ENCODE measurements at places on chromosomes 3 and 15. TPM values are rescaled to one million over a fixed set of nuclear protein-coding genes. Genes with fewer than 3 reads are reported as not detected.
A peak's percentile ranks its signal among the peaks of the same experiment; 100 is the strongest.

DNA sequence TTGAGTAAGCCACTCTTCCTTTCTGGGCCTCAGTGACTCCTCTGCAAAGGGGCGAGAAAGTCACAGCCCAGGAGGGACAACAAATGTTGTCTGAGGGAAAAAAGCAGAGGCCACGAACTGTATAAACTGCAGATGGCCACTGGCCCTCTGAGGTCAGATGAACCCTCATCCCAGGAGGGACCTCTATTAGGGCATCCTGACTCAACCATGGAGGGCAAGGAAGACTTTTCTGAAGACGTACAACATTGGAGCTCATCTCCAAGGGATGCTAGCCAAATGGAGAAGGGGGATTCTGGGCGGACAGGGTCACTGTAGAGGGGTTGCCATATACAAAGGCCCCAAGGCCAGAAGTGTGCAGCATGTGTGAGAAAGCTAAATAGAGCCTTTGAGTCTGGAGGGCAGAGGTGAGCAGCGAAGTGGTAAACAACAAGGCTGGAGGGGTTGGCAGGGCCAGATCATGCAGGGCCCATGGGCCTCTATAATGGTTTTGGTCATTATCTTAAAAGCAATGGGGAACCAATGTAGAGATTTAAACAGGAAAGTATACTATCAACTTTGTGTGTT lies 16.7 kb downstream of the GRAMD2A start:
- no peak for DNase-seq

- DNase-seq: no peak
Measured at GRCh38 chr3:18208856-18209255, 216.3 kb downstream of the SATB1 start.

DNA sequence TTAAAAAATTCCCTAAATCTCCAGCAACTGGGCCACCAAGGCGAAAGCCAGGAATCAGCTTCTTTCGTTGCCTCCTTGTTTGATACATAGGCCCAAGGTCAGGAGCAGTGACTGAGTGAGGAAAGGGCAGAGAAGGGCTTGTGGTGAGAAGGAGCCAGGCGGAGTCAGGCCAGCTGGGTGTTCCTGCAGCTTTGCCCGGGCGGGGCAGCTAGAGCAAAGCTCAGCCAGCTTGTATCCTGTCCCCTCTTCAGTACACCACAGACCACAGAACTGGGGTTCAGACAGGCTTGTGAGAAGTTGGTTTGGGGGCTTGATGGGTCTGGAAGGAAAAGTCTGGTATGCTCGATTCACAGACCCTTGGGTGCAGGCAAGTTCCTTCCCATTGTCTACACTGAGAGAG lies 52.6 kb downstream of the CCK start:
- DNase-seq: no peak

DNA sequence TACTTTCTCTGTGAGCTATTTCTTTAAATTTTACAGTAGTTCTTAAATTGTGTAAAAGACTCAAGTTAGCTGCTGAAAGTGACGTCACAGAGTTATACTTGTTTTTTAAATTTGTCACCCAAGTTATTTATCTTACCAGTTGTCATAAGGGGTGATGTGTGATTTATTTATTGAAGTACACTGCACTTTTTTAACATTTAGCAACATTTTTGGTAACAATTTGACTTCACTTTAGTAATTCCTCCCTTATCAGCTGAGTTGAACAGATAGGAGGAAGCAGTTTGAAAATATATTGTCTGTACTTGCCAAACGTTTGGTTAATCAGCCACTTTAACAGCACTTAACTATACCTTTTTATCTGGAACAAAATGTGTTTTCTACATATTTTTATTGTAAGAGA lies 3.8 kb downstream of the STT3B start:
- no peak for DNase-seq

GRCh38 chr15:38389924-38390542 lies 63.9 kb upstream of the FAM98B start:
- DNase-seq: peak; percentile 63

DNA sequence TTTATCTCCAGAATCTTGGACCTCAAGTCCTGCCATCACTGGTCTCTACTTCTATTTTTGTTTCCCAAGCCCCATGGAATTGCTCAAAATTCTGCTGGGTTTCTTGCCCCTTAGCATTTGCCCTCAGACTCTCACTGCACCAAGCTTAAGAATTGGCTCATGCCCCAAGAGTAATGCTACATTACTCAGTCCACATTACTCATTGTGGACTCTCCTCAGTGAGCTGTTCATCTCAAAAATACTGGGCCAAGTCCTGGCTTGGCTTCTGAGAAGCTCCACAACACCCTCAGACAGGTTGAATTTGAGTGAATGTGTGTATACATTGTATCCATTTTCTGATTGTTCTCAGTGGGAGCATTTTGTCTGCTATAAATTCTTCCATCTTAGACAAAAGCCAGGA lies 364.4 kb upstream of the ARHGEF26 start:
- DNase-seq: no peak

The PPM1L gene
- total RNA-seq: 56.4 TPM

The ALPK3 gene
- 118 TPM for total RNA-seq

The DNAH12 gene
- 0.02 TPM for total RNA-seq
